Activated CD4-positive, alpha-beta T cell treated with anti-CD3 and anti-CD28 coated beads for 36 hours (primary cell): ENCODE measurements at places on chromosomes 2 and 18. TPM values are rescaled to one million over a fixed set of nuclear protein-coding genes. Genes with fewer than 3 reads are reported as not detected.

Gene EIF4E2
- total RNA-seq: 57.0 TPM

- no peaks in the 10 kb centered on the region for H3K36me3 ChIP-seq
- H3K27ac ChIP-seq: no peak overlapping the region
- peaks cover 2% of the 10 kb centered on the region for H3K4me1 ChIP-seq
- no peak for DNase-seq
Observed at GRCh38 chr18:58105888-58106260, 61.8 kb downstream of the NEDD4L start.

- H3K36me3 ChIP-seq: no peaks in the 10 kb centered on the region
- peaks cover 8% of the 10 kb centered on the region for H3K27me3 ChIP-seq
- no peak overlapping the region for H3K4me3 ChIP-seq
- DNase-seq: no peak
Observed at GRCh38 chr2:104939570-104940217, 85.8 kb downstream of the POU3F3 start.

DNA sequence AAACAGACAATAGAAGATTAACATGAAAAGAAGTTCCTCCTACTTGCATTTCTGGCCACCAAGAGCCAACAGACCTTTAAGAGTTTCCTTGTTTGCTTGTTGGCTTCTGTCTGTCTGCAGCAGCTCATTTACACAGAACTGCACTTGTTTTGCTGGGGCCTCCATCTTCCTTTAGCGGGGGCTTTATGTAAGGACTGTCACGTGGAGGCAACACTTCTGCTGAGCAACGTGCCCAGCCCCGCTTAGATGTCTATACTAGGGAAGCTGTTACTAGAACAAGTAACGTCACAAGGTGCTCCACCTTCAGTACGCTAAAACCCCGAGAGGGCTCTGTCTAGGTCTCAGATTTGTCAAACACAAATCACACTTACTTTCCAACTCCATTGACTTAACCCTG, 104.3 kb upstream of the PXDN start:
- H3K4me3 ChIP-seq: no peak overlapping the region
- no peaks in the 10 kb centered on the region for H3K4me1 ChIP-seq
- no peaks in the 10 kb centered on the region for H3K36me3 ChIP-seq
- DNase-seq: no peak

- H3K4me3 ChIP-seq: no peak overlapping the region
- H3K36me3 ChIP-seq: peaks cover 56% of the 10 kb centered on the region
- peaks cover 25% of the 10 kb centered on the region for H3K4me1 ChIP-seq
- DNase-seq: no peak
Observed at GRCh38 chr2:25266399-25266798, 75.3 kb downstream of the DNMT3A start.

DNA sequence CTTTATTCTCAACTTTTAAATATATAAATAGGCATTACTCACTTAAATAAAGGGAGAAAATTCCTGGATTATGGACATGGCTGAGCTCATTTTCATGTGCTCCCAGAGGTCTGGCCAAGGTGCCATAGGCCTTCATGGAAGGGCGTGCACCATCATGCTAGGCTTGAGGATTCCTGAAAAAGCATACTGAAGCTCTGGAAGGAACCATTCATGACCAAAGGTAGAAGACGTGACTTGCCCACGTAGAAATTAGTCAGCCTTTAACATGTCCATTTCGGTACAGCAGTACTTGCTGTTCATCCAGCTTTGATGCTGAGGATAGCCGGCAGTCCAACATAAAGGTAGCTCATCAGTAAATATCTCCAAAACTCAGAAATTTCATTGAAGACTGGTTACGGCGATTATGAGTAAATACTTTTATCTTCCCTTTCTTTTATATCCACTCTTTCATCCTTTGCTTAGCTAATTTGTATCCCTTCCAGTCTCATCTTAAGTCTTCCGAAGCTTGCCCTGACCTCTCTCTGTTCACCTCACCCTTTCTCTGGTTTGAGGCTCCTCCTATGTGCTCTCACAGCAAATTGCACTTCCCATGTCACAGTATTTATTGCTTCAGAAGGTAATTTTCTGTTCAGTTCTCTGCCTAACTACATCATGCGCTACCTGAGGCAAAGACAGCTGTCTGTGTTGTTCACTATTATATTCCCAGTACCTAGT, 32.3 kb upstream of the ASNSD1 start:
- no peak overlapping the region for H3K4me3 ChIP-seq
- no peaks in the 10 kb centered on the region for H3K36me3 ChIP-seq
- H3K27me3 ChIP-seq: no peaks in the 10 kb centered on the region
- DNase-seq: no peak

GRCh38 chr2:230713331-230714135, 891 bp downstream of the CAB39 start:
- H3K36me3 ChIP-seq: peaks cover 29% of the 10 kb centered on the region
- peak overlapping the region; percentile 92 for H3K27ac ChIP-seq
- peak; percentile 71 for DNase-seq
- peak overlapping the region; percentile 90 for H3K4me3 ChIP-seq
- peaks cover 46% of the 10 kb centered on the region for H3K4me1 ChIP-seq
